ENCODE measurements at places on chromosomes 16 and 17. TPM values are rescaled to one million over a fixed set of nuclear protein-coding genes. Genes with fewer than 3 reads are reported as not detected.

DNA sequence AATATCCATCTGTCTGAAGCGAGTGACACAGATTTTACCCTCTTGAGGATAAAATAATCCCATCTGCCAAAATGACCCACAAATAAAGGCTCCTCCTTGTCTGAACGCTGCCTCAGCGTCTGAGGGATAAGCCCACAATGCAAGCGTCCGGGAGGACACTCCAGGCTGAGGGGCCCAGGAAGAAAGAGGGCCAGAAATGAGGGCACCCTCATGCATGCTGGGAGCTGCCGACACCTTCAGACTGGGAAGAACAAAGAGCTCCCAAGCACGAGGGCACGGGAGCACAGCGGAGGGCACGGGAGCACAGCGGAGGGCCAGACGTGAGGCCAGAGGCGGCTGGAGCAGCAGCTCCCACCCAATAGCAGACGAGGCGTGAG lies 126.9 kb downstream of the ZNF778 start:
- peaks cover 12% of the 10 kb centered on the region for H3K4me1 ChIP-seq
- H3K4me3 ChIP-seq = no peak overlapping the region
- peaks cover 49% of the 10 kb centered on the region for H3K36me3 ChIP-seq
- no peak overlapping the region for H3K27ac ChIP-seq
- DNase-seq = no peak

- H3K4me3 ChIP-seq = no peak overlapping the region
- H3K27me3 ChIP-seq = no peaks in the 10 kb centered on the region
- H3K27ac ChIP-seq = no peak overlapping the region
- no peak for DNase-seq
These were observed 57.0 kb upstream of the INTS2 start for GRCh38 chr17:61984821-61985220.

GRCh38 chr17:79799538-79800324 lies 2.9 kb upstream of the CBX8 start:
- peak overlapping the region; percentile 63 for H3K4me3 ChIP-seq
- peaks cover 15% of the 10 kb centered on the region for H3K4me1 ChIP-seq
- peaks cover 14% of the 10 kb centered on the region for H3K36me3 ChIP-seq
- DNase-seq = no peak
- peaks cover 32% of the 10 kb centered on the region for H3K27me3 ChIP-seq

DNA sequence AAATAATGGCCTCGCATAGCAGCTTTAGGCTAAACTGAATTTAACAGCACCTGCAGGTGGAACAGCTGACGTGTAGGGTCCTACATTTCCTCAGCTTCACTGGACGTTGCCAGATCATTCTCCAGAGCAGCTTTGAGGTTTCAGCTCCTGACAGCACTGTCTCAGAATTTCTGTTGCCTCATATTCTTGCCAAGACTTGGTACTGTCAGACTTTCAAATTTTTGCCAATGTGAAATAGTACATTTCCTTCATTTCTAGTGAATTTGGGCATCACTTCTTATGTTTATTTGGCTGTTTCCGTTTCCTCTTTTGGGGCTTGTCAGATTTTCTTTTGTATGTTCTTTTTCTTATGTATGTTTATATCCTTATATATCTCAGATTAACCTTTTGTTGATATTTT lies 48.7 kb downstream of the MRTFB start:
- H3K4me3 ChIP-seq = no peak overlapping the region
- no peaks in the 10 kb centered on the region for H3K27me3 ChIP-seq
- no peak overlapping the region for H3K27ac ChIP-seq
- H3K36me3 ChIP-seq = peaks cover 7% of the 10 kb centered on the region
- no peak for DNase-seq

- no peaks in the 10 kb centered on the region for H3K36me3 ChIP-seq
- H3K27me3 ChIP-seq = no peaks in the 10 kb centered on the region
- no peak for DNase-seq
- no peak overlapping the region for H3K27ac ChIP-seq
These were observed 4.1 kb upstream of the YPEL2 start for GRCh38 chr17:59327121-59327980.

GRCh38 chr17:4381690-4382671 lies 15.5 kb upstream of the UBE2G1 start:
- no peaks in the 10 kb centered on the region for H3K27me3 ChIP-seq
- no peaks in the 10 kb centered on the region for H3K36me3 ChIP-seq
- no peaks in the 10 kb centered on the region for H3K4me1 ChIP-seq
- DNase-seq = no peak
- no peak overlapping the region for H3K4me3 ChIP-seq

GRCh38 chr17:79947351-79948031 lies 88.2 kb downstream of the TBC1D16 start:
- H3K27ac ChIP-seq = peak overlapping the region; percentile 85
- H3K36me3 ChIP-seq = peaks cover 22% of the 10 kb centered on the region
- H3K4me1 ChIP-seq = peaks cover 22% of the 10 kb centered on the region
- H3K4me3 ChIP-seq = peak overlapping the region; percentile 17
- H3K27me3 ChIP-seq = no peaks in the 10 kb centered on the region
- DNase-seq = peak; percentile 99

The MYH1 gene
- total RNA-seq = not detected

DNA sequence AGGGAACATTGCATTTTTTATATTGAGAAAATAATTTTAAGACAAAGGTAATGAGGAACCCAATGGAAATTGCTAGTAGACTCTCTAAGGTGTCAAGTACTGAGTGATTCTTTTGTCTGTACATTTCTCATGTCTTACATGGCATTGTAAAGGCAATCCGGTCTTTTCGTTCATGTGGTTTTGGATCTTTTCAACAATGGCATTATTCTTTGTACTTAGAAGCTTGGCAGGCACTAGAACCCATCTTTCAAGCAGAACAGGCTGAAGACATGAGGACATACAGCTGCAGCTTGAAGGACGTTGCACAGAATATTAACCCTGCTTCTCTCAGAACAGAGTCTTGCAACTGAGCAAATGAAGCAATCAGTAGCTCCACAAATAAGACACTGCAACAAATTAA lies 231.5 kb upstream of the ZFHX3 start:
- DNase-seq = no peak
- peaks cover 75% of the 10 kb centered on the region for H3K27me3 ChIP-seq
- H3K27ac ChIP-seq = no peak overlapping the region
- H3K4me3 ChIP-seq = no peak overlapping the region

DNA sequence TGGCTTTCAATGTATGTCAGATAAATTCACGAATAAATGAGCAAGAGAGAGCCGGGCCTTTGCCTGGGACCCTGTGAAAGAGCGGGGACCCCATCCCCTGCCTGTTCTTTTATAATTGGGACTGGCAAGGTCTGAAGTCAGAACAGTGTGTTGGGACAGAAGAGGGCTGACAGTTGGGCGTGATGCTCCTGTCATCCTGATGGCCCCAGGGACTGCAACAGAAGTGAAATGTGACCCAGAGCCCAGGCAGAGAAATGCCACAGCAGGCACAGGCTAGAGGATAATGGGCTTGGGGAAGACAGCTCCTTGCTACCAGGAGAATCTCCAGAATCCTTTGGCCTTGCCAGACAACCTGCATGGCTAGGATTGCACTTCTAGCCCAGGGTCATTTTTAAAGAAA lies 37.9 kb downstream of the GSG1L start:
- no peak for DNase-seq
- no peak overlapping the region for H3K4me3 ChIP-seq
- H3K27ac ChIP-seq = no peak overlapping the region
- no peaks in the 10 kb centered on the region for H3K36me3 ChIP-seq
- H3K4me1 ChIP-seq = no peaks in the 10 kb centered on the region

DNA sequence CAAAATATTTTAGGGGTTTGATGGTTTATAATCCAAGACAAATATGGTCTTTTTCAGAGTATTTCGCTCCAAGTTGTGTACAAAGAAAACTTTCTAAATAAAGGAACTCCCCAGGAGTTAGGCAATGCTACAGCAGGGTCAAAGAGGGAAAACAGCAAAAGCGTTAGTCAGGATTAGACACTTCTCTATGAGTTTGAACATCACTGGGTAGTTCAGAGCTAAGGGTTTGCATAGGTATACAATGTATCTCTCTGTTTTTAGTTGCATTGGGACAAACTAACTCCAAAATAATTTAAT lies 34.8 kb downstream of the FAM20A start:
- H3K27me3 ChIP-seq = no peaks in the 10 kb centered on the region
- H3K4me3 ChIP-seq = no peak overlapping the region
- no peak for DNase-seq
- H3K4me1 ChIP-seq = peaks cover 16% of the 10 kb centered on the region
- no peak overlapping the region for H3K27ac ChIP-seq
- H3K36me3 ChIP-seq = no peaks in the 10 kb centered on the region

The HSPB9 gene
- total RNA-seq = not detected

GRCh38 chr16:67662653-67663010 lies 1.9 kb downstream of the PARD6A start:
- peaks cover 6% of the 10 kb centered on the region for H3K4me1 ChIP-seq
- no peaks in the 10 kb centered on the region for H3K27me3 ChIP-seq
- H3K27ac ChIP-seq = no peak overlapping the region
- DNase-seq = no peak
- H3K36me3 ChIP-seq = no peaks in the 10 kb centered on the region

The SLC22A31 gene
- not detected for total RNA-seq

The ALOX15B gene
- total RNA-seq = 18.5 TPM

- H3K4me1 ChIP-seq = peaks cover 6% of the 10 kb centered on the region
- DNase-seq = no peak
- no peak overlapping the region for H3K27ac ChIP-seq
- H3K4me3 ChIP-seq = no peak overlapping the region
- no peaks in the 10 kb centered on the region for H3K27me3 ChIP-seq
- no peaks in the 10 kb centered on the region for H3K36me3 ChIP-seq
These were observed 435.5 kb downstream of the KCNJ2 start for GRCh38 chr17:70604854-70605253.
